ENCODE measurements at places on chromosomes 16 and 17.

DNA sequence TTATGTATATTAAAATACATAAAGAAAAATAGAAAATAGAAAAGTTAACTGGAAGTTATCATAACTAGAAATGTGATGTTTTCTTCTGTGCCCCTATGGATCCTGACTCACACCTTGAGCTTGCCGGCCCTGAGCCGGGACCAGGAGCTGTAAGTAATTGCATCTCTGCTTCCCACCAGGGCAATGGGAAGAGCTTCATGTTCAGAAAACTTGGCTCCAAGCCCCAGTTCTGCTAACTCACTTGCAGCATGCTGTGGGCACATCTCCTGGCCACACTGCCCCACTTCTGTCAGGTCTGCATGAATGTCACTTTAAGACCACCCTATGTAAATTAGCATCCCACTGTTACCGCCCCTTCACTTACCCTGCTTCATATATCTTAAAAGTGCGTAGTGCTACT is 37.2 kb downstream of the GNAO1 start:
- no peak for DNase-seq

DNA sequence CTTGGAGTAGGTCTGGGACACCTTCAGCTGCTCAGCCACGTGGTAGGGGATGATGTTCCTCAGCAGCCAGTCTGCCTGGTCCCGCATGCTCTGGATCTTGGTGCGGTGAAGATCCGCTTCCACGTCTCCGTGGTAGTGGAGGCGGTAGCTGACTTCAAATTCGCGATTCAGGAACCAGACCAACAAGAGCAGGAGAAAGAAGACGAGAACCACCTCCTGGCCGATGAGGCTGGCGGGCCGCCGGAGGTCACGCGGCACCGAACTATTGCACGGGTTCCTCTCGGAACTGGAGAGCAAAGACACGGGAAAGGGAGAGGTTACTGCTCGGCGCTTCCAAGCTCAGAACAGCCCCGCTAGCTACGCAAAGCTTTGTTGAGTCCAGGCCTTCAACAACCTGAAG is 86.2 kb upstream of the CREBBP start:
- no peak for DNase-seq

DNA sequence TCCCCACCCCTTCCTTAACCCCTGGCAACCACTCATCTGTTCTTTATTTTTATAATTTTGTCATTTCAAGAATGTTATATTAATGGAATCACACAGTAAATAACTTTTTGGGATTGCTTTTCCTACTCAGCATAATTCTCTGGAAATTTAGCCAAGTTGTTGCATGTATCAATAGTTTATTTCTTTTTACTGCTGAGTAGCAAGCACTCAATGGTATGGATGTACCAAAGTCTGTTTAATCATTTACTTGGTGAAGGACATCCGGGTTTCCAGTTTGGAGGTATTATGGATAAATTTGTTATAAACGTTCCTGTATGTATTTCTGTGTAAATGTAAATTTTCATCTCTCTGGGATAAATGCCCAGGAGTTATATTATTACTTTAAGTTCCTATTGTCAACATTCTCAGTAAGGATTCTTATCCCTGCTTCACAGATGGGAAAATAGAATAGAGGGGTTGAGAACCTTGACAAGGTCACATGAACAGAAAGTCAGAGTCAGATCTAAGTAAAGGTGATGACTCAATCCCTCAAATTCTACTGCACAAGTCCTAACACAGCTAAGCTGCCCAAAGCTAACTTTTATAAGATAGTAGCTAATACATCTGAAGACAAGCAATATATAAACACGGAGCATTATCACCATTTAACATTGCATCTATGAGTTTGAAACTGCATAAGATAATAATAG is 62.4 kb upstream of the MTMR4 start:
- DNase-seq = no peak

- DNase-seq = no peak
Measured at GRCh38 chr17:7445619-7445968, 733 bp downstream of the CHRNB1 start.

- peak; percentile 95 for DNase-seq
Measured at GRCh38 chr17:2058586-2059546, 4.0 kb downstream of the HIC1 start.

DNA sequence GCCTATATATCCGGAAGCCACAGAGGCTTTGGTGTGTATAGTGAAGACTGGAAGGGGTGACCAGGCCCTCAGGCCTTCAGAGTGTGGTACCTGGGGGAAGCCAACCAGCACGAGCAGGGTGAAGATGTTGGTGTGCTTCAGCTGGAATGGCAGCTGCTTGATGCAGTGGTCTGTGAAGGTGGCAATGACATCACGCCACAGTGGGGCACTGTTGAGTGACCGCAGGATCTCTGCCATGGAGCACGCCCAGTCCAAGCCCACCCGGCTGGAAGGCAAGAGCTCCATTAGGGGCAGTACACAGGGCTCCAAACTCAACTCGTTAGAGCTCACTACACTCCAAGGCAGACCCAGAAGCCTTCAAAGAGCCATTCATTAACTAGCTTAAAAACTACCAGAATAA is 68.5 kb upstream of the ATP2A3 start:
- no peak for DNase-seq

DNA sequence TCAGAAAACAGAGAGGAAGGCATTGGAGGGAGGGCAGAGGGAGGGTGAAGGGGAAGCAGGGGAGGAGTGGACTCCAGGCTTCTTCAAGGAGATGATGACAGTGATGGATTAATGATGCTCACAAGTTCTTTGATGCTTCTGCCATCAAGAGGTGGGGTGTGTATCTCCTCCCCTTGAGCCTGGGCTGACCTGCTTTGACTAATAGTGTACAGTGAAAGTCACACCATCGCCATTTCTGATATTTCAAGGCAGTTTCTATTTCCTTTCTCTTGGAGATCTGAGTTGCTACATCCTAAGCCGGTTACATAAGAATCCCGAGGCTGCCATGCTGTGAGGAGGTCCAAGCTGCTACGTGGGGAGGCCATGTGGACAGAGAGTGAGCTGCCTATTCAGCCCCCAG is 312.5 kb downstream of the MAF start:
- DNase-seq = no peak

DNA sequence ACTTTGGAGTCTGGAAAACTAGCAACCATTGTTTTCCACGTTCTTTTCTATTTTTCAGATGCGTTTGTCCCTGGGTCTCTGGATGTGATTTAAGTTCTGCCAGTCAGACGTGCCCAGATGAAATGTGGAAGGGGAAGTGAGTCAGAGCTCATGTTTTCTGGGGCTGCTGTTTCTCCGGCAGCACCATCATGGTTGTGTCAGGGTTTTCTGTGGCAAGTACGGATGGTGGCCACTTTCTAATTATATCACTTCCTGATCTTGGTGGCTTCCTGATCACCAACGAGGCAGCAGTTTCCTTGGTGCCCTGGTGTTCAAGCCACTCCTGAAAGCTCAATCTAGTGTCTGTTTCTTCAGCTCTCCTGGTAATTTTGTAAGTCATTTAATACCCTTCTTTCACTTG is 31.4 kb upstream of the PMFBP1 start:
- no peak for DNase-seq

- no peak for DNase-seq
Measured at GRCh38 chr17:33016920-33017319, 25.3 kb downstream of the SPACA3 start.

- DNase-seq = no peak
Measured at GRCh38 chr17:75889454-75889853, 7.3 kb downstream of the TRIM65 start.

- DNase-seq = no peak
Measured at GRCh38 chr17:82314012-82314726, 3.2 kb downstream of the CD7 start.

GRCh38 chr17:39628655-39629493 is 2.1 kb downstream of the PPP1R1B start:
- DNase-seq = no peak

DNA sequence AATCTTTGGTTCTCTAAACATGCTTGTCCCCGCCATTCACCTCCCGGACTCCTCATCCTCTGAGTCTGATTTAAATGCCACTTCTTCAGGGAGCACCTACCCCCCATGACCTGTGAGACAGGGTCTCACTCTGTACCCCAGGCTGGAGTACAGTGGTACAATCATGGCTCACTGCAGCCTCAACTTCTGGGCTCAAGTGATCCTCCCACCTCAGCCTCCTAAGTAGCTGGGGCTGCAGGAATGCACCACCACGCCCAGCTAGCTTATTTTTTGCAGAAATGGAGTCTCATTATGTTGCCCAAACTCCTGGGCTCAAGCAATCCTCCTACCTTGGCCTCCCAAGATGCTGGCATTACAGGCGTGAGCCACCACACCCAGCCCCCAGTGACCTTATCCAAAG is 12.8 kb upstream of the CPSF4L start:
- DNase-seq = no peak

GRCh38 chr17:44310609-44311376 is 2.4 kb downstream of the RUNDC3A start:
- no peak for DNase-seq

DNA sequence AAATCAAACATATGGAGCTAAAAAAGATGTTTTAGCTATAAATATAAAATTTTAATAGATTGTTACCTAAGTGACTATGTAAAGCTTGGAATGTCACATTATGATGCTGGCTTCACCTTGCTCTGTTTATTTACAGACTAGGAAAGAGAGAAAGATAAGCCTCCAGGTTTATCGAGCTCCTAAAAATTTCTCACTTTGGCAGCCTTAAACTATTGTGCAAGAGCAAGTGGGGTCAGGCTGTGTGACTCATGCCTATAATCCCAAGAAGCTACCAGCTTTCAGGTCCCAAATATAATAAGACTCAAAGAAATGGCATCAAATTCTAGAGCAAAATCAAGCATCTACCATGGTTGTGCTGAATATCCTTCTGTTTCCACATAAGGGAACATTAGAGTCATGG is 34.3 kb upstream of the PRSS54 start:
- DNase-seq = no peak

- DNase-seq = peak; percentile 41
Measured at GRCh38 chr17:19763416-19763815, 15.3 kb upstream of the ALDH3A1 start.

DNA sequence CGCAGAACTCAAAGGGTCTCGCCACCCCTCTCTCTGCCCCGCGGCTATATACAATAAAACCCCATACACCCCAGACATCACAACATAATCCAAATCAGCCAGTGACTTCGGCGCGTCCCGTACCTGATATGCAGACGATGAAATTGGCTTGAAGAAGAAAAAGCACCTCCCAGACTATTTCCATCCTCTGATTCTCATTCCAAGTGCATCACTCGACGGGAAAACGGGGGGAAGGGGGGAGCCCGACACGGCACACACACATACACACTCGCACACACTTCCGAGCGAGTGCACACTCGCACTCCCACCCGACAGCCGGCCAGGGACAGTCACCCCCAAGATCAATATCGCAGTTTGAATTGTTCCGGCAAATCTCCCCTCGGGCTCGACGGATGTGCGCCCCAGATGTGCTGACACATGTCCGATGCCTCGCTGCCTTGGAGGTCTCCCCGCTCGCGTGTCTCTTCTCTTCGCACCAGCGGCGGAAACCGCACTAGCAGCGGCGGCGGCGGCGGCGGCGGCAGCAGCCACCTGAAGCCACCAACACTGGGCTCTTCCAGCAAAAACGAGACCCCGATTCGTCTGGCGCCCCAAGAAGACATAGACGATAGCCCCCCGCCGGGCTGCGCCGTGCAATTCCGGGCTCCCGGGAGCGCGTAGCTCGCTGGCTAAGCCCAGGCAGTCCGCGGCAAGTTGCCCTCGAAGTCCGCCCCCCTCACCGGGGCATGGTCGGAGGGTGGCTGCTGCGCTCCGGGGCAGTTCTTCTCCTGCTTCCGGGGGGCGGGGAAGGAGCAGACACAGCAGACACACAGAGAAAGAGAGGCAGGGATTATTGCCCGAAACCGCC is 688 bp downstream of the CA10 start:
- no peak for DNase-seq

DNA sequence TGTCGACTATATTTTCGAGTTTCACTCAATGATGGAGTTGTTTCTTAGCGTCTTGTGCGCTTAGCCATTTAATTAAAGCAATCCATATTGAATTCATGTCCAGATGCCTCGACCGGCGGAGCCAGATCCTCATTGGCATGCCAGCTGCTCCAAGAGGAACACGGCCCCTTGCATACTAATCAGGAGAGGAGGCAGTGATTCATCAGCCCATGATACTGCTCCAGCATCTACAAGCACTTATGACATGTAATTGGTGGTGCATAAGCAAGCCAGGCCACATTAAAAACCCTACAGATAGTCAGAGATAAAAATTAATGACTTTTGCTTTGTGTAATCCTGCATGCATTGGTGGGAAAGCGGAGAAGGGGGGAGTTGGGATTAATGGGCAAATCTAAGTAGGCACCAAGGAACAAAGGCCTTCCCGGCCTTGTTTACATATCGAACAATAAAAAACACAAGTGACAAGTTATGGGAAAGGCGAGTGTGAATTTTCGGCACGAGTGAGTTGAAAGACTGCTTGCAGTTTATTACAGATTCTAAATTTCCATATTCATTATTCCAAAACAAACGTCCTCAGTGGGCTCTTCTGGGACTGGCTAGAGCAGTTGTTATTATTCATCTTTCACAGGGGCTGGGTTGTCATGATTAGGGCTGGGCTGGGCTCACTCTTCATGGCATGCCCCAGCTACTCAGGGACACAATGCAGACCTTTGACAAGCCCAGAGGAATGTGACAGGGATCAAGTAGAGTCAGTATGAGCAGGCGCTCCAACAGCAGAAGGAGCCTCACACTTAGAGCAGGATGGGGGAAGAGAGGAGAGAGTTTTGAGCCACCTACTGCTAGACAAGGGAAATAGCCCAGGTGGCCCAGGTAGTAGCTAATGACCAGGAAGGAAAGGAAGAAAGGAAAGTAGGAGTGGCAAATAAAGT is 281.7 kb upstream of the ZFHX3 start:
- DNase-seq = no peak

DNA sequence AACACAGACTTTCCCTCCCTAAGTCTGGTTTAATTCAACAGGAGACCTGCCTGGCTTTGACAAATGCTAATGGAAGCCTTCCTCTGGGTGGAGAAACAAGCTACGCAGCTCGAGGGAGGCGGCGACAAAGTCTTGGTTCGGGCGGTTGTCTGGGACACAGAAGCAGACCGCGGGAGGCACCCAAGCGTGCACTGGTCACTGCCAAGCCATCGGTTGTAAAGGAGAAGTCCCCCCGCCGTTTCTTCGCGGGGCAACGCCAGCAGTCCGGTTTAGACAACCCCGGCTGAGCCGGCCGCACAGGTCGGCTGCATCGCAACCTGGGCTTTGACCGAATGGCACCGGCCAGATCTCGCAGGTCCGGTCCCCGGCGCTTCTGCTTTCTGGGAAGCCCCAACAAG is 586 bp downstream of the GLYR1 start:
- DNase-seq = peak; percentile 82

DNA sequence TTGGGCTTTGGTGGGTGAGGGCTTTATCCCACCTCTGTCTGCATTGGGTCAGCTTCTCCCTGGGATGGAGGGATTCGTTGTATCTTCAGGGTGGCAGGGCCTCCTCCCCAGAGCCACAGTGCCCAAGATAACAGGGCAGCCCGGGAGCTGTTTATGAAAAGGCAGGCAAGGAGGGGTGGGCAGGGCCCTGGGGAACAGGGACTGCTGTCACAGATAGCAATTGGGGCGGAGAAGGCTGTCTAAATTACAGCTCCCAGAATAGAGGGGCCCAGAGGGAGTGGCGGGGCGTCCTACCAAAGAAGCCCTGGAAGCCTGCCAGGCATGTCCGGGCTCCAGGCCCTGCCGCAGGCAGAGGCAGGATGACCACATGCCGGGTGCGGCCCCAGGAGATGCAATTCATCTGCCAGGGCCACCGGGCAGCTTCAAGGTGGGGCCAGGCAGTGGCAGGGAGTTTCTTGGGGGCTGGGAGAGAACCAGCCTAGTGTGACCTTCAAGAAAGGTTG is 18.8 kb upstream of the PHOSPHO1 start:
- peak; percentile 88 for DNase-seq
